Karpas-422 (cell line): ENCODE measurements at places on chromosomes 5 and 9. TPM values are rescaled to one million over a fixed set of nuclear protein-coding genes. Genes with fewer than 3 reads are reported as not detected.

WNT8A gene
- not detected in 2 replicates for total RNA-seq

SPATA9 gene
- total RNA-seq = not detected in 2 replicates

PCDHGA2 gene
- 0.04 TPM in 1 of 2 replicates, not detected in the other for total RNA-seq

DNAI1 gene
- 1.6 and 3.4 TPM in 2 replicates for total RNA-seq

DDX31 gene
- total RNA-seq = 19.5 and 21.8 TPM in 2 replicates

MCIDAS gene
- total RNA-seq = 0.14 and 0.37 TPM in 2 replicates

AP3B1 gene
- total RNA-seq = 14.6 and 27.4 TPM in 2 replicates

TXNDC8 gene
- not detected in 2 replicates for total RNA-seq

MARVELD2 gene
- total RNA-seq = 0.11 and 0.48 TPM in 2 replicates

GLRA1 gene
- not detected in 2 replicates for total RNA-seq

NUTM2G gene
- not detected in 2 replicates for total RNA-seq

IFNB1 gene
- total RNA-seq = 0.51 TPM in 1 of 2 replicates, not detected in the other

ATG10 gene
- 15.4 and 16.8 TPM in 2 replicates for total RNA-seq

CDC42SE2 gene
- total RNA-seq = 57.4 and 143 TPM in 2 replicates

ASPN gene
- total RNA-seq = not detected in 2 replicates

MSX2 gene
- total RNA-seq = not detected in 2 replicates

ECSCR gene
- not detected in 2 replicates for total RNA-seq

MCTP1 gene
- 0.40 and 0.41 TPM in 2 replicates for total RNA-seq

HAPLN1 gene
- total RNA-seq = not detected in 2 replicates

TYRP1 gene
- 0.15 TPM in 1 of 2 replicates, not detected in the other for total RNA-seq

TIGD6 gene
- total RNA-seq = 3.9 and 4.3 TPM in 2 replicates

HAND1 gene
- not detected in 2 replicates for total RNA-seq

PCDHB9 gene
- total RNA-seq = 0.11 and 0.29 TPM in 2 replicates

SLC25A2 gene
- 0.65 and 0.82 TPM in 2 replicates for total RNA-seq

TMEM171 gene
- not detected in 2 replicates for total RNA-seq

PCDHGA11 gene
- total RNA-seq = 9.3 and 10.4 TPM in 2 replicates

MOB3B gene
- 0.25 and 0.45 TPM in 2 replicates for total RNA-seq

AGXT2 gene
- not detected in 2 replicates for total RNA-seq

LCN2 gene
- total RNA-seq = not detected in 2 replicates

NR3C1 gene
- 189 and 364 TPM in 2 replicates for total RNA-seq

SMIM33 gene
- not detected in 2 replicates for total RNA-seq

SPAAR gene
- not detected in 2 replicates for total RNA-seq

PLCXD3 gene
- not detected in 2 replicates for total RNA-seq

OR1L6 gene
- not detected in 2 replicates for total RNA-seq

HACD4 gene
- total RNA-seq = 0.83 and 2.9 TPM in 2 replicates

INSL4 gene
- total RNA-seq = not detected in 2 replicates

SAPCD2 gene
- total RNA-seq = 18.6 and 53.2 TPM in 2 replicates

BTF3 gene
- 435 and 600 TPM in 2 replicates for total RNA-seq

FRRS1L gene
- not detected in 2 replicates for total RNA-seq

FBXO10 gene
- 25.8 and 29.3 TPM in 2 replicates for total RNA-seq

CYLC2 gene
- not detected in 2 replicates for total RNA-seq

HTR4 gene
- not detected in 2 replicates for total RNA-seq

ENTPD2 gene
- not detected in 2 replicates for total RNA-seq

PDE6A gene
- not detected in 2 replicates for total RNA-seq

TAF11L9 gene
- total RNA-seq = not detected in 2 replicates

LCN1 gene
- total RNA-seq = not detected in 2 replicates

IARS1 gene
- 247 and 401 TPM in 2 replicates for total RNA-seq
